Fibroblast of lung (primary cell): ENCODE measurements at places on chromosomes 2 and 18. TPM values are rescaled to one million over a fixed set of nuclear protein-coding genes. Genes with fewer than 3 reads are reported as not detected.

RUFY4 gene
- total RNA-seq, result not detected in 2 replicates

FAM124B gene
- not detected in 2 replicates for total RNA-seq

DYNAP gene
- not detected in 2 replicates for total RNA-seq

ATRAID gene
- 202 and 235 TPM in 2 replicates for total RNA-seq

MC5R gene
- not detected in 2 replicates for total RNA-seq
